ENCODE measurements at places on chromosomes 11 and 22.

DNA sequence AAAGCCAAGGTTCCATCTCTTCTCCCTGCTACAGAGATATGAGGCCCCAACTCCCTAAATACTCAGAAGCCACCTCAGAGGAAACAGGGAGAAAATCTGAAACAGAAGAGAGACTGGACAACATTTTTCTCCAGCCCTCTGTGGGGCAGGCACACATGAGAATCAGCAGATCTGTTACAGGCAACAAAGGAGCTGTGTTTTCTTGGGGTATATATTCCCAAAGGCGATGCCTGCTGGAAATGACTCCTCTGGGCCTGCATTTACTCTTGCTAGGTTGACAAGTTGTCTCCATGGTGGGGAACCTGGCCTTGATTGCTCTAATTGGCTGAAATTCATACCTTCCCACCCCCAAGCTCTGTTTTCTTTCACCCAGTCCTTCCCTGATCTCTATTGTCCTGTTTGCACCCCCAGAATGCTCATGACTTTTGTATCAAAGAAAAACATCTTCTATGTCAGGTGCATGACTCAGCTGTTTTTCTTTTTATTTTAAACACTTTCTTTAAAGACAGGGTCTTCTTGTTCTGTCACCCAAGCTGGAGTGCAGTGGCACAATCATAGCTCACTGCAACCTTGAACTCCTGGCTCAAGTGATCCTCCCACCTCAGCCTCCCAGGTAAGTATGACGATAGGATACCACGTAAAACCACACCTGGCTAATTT is 23.5 kb upstream of the P2RY6 start:
- DNase-seq: no peak

GRCh38 chr11:60280412-60280811 is at the start of gene MS4A4A:
Gene MS4A4A, plus strand, starts transcription at chr11:60280666. Its CDS starts 10 bp downstream, at chr11:60280676.
- no peak for DNase-seq

GRCh38 chr22:18121506-18121905 is 10.9 kb downstream of the TUBA8 start:
- DNase-seq: no peak

DNA sequence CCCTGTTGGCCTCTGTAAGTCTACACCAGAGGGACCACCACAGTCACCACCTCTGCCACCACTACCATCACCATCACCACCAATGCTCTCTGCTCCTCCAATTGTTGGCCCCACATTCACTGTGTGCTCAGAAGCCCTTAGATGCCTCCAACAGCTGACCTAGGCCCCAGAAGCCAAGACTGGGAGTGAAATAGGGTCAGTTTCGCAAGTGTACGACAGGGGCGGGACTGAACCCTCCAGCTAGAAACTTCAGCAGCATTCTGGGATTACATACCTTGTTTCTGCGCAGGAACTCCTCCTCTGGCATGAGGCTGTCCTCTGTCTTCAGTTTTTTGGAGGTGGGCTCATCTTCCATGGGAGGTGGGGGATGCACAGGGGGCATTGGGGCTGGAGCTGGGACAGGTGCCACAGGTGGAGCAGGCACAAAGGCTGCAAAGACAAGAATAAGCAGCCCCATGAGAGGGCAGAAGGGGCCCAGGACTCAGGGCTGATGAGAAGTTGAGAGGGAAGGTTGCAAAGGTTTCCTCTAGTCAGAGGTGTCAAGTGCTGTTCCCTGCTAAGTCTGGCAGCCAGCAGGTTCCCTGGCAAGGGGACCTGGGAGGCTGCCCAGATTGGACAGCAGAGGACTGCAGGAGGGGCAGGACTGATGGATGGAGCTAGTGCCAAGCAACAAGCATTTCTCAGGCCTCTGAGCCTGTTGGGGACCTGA is 10.2 kb upstream of the TBC1D10A start:
- no peak for DNase-seq

DNA sequence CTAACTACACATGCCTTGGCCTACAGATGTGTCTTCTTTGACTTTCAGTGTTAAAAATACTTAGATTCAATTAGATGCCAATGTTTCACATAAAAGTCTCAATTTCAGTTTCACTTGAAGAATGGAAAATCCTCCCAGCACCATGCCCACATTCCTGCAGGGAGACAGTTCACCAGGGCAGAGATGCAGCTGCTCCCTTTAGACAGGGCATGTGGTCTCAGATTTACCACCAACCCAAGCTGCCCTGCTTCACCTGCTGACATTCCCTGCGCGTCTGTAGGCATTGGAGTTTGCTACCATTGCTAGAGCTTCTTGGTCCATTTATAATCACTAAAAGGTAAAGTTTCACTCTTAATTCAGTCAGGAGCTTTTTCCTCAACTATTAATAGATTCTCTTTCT is 113.9 kb downstream of the ARFGAP2 start:
- DNase-seq: no peak

DNA sequence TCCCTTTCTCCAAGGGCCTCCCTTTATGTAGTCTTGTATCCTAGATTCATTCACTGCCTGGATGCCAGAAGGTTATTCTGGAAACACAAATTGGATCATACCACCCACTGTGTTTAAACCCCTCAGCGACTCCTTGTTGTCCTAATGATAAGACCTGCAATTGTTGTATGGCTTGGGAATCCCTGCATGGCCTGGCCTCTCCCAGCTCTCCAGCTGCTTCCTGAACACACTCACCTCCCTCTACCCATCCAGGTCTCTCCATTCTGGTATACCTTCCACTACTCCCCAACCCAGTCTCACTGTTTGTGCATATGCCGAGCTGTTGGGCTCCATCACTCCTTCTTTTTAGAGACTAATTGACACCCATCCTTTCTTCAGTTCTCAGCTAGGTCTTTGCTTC is 124.3 kb upstream of the ALX4 start:
- DNase-seq: no peak

DNA sequence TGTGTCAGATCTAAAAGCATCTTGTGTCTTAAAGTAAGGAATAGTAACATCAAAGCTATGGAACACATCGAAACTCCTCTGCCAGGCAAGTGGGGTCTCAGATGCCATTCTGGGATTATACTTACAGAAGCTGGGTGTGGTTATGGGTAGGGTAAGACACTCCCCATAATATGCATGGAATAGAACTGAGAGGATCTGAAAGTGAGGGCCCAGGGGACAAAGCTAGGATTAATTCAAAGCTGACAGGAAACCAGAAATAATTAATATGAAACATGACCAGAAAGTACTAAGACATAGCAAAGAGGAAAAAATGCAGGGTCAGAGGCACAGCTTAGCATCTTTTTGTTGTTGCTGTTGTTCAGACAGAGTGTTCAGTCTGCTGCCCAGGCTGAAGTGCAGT is 40.2 kb upstream of the EED start:
- DNase-seq: no peak

- DNase-seq: no peak
These were observed 177.1 kb upstream of the RAG2 start for GRCh38 chr11:36775130-36775529.

DNA sequence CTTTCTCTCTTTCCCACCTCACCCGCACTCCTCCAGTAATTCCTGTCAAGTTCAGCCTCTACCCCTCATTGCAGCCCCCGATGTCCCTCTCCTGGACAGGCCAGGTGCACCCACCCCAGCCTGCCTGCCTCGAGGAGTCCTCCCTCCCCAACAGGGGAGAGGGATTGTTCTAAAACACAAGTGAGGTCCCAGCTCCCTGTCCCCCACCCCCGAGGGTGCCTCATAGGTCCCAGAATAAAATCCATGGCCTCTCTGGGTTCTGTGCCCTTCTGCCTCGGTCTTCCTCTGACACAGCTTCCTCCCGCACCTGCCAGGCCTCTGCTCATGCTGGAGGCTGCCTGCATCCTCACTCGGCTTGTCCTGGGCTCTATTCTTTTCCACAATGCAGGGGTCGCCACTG is 720.1 kb downstream of the BRD1 start:
- DNase-seq: no peak

GRCh38 chr11:57619331-57619730 is 21.8 kb downstream of the SERPING1 start:
- no peak for DNase-seq

- no peak for DNase-seq
These were observed 8.0 kb upstream of the IL18BP start for GRCh38 chr11:71990701-71991100.

GRCh38 chr11:403761-404431 is 9.9 kb downstream of the PKP3 start:
- no peak for DNase-seq

- DNase-seq: no peak
These were observed 109.9 kb downstream of the ARHGAP8 start for GRCh38 chr22:44862281-44862680.

DNA sequence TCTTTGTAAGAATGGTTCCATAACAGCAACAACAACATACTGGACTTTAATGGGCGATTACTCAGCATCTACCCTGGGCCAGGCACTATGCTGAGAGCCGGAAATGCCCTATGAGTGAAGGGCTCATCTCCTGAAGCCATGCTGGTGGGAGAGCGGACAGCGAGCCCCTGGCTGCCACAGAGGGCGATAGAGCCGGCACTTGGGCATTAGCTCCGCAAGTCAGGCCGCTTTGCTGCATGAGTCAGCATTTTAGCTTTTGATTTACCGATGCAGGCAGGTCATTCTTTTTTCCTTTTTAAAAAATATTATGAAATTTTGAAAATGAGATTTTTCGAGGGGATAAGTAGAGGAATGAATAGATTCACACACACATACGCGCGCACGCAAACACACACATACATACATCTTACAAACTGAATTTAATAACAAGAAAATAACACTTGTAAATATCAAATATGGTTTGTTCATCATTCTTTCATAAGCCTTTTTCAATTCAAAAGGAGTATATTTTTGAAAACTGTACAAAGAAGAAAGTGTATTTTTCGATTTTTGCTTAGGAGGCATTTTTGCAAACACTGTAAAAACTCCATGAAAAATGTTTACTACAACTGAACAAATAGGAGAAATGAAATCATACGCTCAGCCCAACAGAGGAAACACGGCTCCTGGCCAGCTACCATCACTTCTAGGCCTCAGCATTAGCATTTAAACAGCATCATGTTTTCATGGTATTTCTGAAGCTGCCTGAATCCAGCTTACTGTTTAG is 667.3 kb downstream of the OPCML start:
- no peak for DNase-seq

GRCh38 chr11:59923813-59924212 is 14.4 kb upstream of the OOSP1 start:
- no peak for DNase-seq

DNA sequence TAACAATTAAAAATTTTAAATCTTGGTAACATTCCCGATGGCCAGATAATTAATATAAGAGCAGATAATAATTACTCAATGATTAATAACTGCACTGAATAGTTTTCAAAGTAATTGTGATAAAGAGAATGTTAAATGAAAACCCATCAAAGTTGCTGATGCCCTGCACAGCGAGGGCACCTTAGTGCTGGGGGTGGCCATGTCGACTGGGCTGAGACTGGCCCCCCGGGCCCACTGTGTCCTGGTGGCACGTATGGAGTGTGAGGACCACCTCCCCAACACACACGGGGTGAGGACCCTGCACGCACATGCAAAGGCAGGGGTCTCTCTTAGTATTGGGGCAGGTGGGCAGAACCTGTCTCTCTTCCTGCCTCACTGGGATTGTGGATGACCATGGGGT is 15.1 kb upstream of the CCDC188 start:
- no peak for DNase-seq

DNA sequence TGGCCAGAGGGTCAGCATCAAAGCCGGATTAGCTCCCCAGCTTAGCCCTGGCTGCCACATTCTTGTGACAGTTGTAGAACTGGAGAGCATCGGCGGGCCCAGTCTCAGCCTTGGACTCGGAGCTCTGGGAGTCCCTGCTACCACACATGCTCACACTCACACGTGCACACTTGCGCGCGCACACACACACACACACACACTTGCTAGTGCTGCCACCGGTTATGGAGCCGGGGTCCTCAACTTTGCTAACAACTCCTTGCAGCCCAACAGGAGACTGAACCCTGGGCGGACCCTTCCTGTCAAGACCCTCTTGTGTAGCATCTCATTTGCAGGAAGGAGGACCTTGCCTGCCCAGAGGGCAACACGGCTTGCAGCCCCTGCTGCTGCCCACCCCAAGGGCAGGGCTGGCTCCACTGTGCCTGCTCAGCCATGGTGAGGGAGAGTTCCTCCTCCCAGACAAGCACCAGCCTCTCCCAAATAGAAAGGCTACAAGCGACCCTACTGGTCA is 107.6 kb downstream of the WNT7B start:
- no peak for DNase-seq

GRCh38 chr22:44765571-44766285 is 13.4 kb downstream of the ARHGAP8 start:
- no peak for DNase-seq

GRCh38 chr11:118383657-118384056 is 17.7 kb upstream of the ATP5MG start:
- no peak for DNase-seq

DNA sequence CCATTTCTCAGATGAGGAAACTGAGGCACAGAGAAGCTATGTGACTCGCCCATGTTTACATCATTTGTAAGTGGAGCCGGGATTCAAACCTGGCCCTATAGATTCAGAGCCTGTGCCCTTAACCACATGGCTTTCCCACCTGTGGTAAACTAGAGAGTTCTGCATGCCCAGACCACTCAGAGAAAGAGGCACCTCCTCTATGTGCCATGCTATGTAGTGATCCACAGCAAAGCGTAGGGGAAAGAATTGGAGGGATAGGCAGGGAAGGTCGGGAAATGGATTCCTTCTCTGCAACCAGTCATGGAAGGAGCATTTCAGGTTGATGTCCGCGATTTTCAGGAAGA is 15.4 kb upstream of the POU2AF2 start:
- DNase-seq: no peak

GRCh38 chr11:60763692-60764369 is 7.2 kb downstream of the MS4A15 start:
- DNase-seq: no peak

- DNase-seq: no peak
These were observed 2.0 kb downstream of the KDM2A start for GRCh38 chr11:67120881-67121710.
